Body of pancreas (tissue), 4 donors: ENCODE measurements at places on chromosomes 1 and 21.

DNA sequence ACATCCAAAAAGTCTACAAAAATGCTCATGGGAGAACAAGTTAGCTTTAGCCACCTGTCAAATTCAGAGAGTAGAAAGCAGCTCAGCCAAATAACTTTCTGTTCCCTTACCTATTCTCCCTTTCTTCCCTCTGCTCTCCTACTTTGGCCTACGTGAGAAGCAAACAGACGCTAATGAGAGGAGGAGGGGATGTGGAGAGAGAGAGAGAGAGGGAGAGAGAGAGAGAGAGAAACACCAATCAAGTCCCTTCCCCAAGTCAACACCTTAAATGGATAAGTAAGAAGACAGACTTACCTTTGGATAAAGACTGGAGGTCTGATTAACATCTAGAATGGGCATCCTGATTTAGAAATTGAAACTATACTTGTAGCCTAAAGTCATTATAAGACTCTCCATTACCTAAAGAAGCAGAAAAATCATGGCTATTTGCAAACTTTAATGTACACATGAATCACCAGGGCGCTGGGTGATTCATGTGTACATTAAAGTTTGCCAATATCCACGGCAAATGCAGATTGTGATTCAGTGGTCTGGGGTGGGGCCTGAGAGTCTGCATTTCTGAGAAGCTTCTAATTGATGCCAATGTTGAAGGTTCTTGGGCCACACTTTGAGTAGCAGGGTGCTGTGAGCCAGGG lies 13.1 kb upstream of the DUSP12 start:
- H3K4me3 ChIP-seq, result no peak overlapping the region
- no peak for DNase-seq
- H3K4me1 ChIP-seq, result no peaks in the 10 kb centered on the region
- H3K27me3 ChIP-seq, result no peaks in the 10 kb centered on the region
- no peaks in the 10 kb centered on the region for H3K36me3 ChIP-seq

DNA sequence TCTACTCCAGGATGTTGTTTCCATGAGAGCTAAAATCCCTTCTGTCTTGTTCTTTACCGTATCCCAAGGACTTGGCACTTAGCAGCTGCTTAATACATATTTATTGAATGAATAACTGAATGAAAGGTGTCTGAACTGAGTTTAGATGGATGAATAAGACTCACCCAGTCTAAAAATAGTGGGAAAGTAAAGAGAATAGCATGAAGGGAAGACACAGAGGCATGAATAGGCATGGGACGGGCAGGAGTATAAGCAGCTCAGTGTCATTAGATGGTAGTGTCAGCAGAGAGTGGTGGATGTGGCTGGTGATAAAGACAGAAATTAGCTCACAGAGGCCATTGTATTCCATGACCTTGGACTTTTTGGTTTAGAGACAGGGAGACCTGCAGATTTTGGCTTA lies 9.2 kb downstream of the IL12RB2 start:
- H3K27me3 ChIP-seq, result no peaks in the 10 kb centered on the region
- no peak overlapping the region for H3K4me3 ChIP-seq
- H3K36me3 ChIP-seq, result no peaks in the 10 kb centered on the region
- H3K4me1 ChIP-seq, result no peaks in the 10 kb centered on the region
- H3K27ac ChIP-seq, result no peak overlapping the region
- no peak for DNase-seq

DNA sequence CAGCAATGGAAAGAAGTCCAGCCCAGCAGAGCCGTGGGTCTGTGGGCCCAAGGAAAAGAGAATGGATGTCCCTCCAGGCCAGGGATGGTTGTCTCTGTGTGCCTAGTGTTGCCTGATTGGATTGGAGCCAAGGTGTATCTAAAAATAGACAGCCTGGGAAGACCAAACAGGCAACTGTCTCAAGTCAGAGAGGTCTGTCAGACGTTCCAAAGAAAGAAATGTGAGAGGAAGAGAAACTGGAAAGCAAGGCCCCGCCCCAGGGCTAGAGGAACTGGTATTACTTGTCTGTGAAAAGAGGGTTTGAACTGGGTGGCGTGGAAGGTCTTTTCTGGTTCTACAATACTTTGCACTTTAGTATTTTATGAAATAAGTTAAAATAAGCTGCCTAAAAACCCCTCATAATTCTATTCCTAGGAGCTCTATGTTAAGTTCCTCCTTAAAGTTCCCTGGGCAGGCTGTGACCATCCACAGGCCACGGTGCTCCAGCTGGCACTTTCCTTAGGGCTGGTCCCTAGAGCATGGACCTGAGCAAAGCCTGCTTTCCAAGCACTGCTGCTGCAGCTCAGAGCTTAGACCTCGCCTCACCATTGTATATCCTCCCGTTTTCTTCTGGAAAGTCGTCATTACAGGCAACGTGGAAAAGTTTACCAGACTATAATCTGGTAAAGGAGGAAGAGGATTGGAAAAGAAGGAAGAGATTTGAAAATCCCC lies 151.6 kb downstream of the DISC1 start:
- H3K27me3 ChIP-seq, result no peaks in the 10 kb centered on the region
- no peak overlapping the region for H3K4me3 ChIP-seq
- no peak overlapping the region for H3K27ac ChIP-seq
- no peaks in the 10 kb centered on the region for H3K4me1 ChIP-seq
- no peaks in the 10 kb centered on the region for H3K36me3 ChIP-seq

- DNase-seq, result no peak
- H3K4me1 ChIP-seq, result no peaks in the 10 kb centered on the region
- no peak overlapping the region for H3K27ac ChIP-seq
- no peaks in the 10 kb centered on the region for H3K27me3 ChIP-seq
- no peaks in the 10 kb centered on the region for H3K36me3 ChIP-seq
These were observed 839.0 kb downstream of the LRRIQ3 start for GRCh38 chr1:73359001-73359400.

GRCh38 chr1:235843461-235843961 lies 23.2 kb downstream of the LYST start:
- no peaks in the 10 kb centered on the region for H3K36me3 ChIP-seq
- no peak for DNase-seq
- H3K4me3 ChIP-seq, result no peak overlapping the region
- H3K27ac ChIP-seq, result no peak overlapping the region
- no peaks in the 10 kb centered on the region for H3K4me1 ChIP-seq

DNA sequence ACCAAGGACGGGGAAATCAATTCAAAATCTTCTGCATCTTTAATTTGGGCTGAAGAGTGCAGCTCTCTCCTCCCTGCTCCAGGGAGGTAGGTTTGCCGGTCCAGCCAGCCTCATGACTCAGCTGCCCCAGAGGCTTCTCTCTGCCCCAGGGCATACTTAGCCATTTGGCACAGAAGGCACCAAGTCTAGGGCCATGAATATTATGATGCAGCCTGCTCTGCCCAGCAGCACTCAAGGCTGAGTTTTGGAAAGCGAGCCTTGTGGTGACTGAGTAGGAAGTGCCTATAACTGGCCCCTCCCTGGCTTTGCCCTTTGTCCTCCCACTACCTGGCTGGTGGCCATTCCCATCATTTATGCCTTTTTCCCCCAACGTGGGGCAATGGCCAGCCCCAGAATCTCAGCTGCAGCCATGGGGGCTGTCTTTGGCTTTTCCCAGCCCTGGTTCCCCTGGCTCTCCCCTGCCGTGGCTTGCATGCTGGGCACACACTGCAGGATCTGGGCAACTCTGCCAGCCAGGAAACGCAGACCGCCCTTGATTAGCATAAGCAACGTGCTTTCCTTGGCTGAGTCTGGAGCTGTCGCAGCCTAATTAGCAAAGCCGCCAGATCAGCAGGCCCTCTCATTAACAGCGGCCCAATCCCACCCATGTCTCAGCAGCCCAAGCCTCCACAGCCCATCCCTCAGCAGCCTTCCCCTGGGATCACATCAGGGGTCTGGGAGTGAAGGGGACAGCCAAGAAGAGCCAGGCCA lies 258.6 kb upstream of the TMEM51 start:
- peak; percentile 56 for DNase-seq
- no peak overlapping the region for H3K4me3 ChIP-seq
- H3K36me3 ChIP-seq, result no peaks in the 10 kb centered on the region
- peaks cover 34% of the 10 kb centered on the region for H3K4me1 ChIP-seq
- H3K27me3 ChIP-seq, result no peaks in the 10 kb centered on the region

GRCh38 chr1:10663678-10664035 lies 132.8 kb downstream of the CASZ1 start:
- peak; percentile 66 for DNase-seq
- no peaks in the 10 kb centered on the region for H3K27me3 ChIP-seq
- H3K36me3 ChIP-seq, result no peaks in the 10 kb centered on the region

DNA sequence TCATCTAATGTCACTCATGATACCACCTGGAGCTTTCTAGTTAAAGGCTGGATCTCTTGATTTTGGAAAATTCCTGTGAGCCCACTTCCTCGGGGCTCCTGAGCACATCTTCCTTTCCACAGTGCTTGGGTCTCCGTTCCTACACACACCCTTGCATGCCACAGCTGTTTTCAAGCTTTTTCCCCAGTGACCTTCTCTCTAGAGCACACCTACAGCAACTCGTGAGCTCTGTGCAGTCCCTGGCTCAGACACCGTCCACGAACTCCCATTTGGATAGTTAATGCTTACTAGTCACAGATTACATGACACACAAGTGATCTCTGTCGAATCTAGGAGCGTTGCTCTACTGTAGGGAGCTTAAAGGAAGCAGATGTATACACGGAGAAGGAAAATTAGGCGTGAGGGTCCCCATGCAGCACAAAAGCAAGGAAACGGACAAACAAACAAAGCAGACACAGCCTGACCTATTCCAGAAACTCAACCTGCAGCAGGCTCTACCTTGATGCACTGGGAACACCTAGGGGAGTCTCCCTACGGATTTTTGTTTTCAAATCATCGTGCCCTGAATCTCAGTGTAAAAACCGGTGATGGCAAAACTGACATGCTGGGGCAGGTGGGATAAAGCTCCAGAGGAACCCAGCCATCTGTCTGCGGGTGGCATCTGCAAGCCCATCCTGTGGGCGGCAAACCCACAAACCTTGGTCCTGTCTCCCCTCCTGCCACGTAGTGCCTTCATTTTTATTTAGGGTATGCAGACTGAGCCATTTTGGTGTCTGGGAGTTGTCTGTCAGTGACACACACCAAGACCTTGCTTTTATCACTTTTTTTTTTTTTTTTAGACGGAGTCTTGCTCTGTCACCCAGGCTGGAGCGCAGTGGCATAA lies 177.8 kb downstream of the RUNX1 start:
- no peaks in the 10 kb centered on the region for H3K27me3 ChIP-seq
- H3K4me3 ChIP-seq, result no peak overlapping the region
- no peaks in the 10 kb centered on the region for H3K36me3 ChIP-seq
- no peak overlapping the region for H3K27ac ChIP-seq
- DNase-seq, result no peak

GRCh38 chr1:213821175-213821942 lies 166.4 kb upstream of the PROX1 start:
- no peak overlapping the region for H3K27ac ChIP-seq
- DNase-seq, result no peak
- no peaks in the 10 kb centered on the region for H3K27me3 ChIP-seq
- H3K36me3 ChIP-seq, result no peaks in the 10 kb centered on the region
- no peaks in the 10 kb centered on the region for H3K4me1 ChIP-seq

DNA sequence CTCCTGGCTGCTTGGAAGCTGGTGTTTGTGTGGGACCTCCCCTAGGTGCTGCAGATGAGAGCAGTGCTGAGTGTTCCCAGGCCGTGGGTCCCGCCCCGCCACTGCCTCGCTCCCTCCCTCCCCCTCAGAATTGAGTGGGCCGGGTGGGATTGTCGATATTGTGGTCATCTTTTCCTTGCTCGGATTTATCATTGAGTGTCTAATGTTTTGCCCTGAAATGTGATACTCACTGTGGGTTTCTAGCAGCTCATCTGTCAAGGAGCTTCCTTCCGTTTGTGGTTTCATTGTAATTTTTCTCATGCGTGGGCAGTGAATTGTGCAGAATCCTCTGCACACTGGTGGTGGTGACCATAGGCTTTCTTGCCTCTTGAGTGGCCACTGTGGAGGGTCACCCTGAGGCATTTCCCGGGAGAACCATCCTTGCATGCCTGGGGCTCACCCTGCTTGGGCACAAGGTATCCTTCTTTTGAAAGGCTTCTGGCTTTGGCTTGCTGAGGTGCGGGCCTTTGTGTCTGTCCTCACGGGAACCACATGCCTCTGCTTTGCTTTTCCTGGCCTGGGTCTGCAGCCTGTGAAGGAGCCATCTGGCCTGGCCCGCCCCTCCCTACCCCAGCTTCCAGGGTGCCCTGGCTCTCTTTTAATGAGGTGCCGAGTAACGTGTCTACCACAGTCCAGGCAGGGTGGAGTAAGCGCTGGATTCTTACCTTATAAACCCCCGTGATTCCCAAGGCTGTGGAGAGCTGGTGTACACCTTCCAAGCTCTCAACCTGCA lies 25.6 kb downstream of the SLX9 start:
- no peak overlapping the region for H3K27ac ChIP-seq
- no peaks in the 10 kb centered on the region for H3K4me1 ChIP-seq
- H3K36me3 ChIP-seq, result peaks cover 5% of the 10 kb centered on the region

DNA sequence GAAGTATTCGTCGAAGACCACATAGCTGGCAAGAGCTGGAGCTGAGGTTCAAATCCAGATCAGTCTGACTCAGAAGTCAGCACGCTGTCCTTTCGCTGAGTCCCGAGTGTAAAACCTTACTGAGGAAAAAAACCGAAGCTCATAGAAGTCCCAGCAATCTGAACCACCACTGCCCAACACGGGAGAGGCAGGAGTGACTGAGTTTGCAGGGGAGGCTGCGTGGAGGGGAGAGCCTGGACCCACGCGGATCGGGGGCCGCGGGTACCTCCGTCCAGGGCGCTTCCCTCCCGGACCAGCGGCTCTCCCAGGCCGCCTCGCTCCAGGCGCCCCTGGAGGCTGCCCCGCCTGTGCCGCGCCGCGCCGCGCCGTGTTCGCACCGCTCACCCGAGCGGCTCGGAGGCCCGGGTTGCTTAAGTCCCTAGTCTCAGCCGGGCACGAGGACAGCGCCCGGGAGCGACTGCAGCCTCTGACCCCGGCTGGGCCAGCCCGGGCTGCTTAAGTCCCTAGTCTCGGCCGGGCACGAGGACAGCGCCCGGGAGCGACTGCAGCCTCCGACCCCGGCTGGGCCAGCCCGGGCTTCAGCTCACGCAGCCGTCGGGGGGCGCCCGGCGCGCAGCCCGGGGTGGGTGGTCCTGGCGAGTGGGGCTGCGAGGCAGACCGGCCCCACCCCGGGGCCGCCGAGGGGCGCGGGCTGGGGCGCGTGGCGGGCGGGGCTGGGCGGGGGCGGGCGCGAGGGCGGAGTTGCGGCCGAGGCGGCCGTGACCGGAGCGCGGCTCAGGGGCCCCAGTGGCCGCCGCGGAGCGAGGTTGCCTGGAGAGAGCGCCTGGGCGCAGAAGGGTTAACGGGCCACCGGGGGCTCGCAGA lies at the start of gene ADAMTSL4:
ADAMTSL4 (plus strand) TSS at position 777 of the 864 bp plus-strand sequence. CDS start 2,881 bp downstream, outside the sequence.
- peak within 1 kb of the TSS; percentile 40 for H3K27ac ChIP-seq
- peak; percentile 67 for DNase-seq
- no peak within 1 kb of the TSS for H3K4me3 ChIP-seq
- H3K27me3 ChIP-seq, result no peaks in the 10 kb centered on the region
- peaks cover 29% of the 10 kb centered on the region for H3K4me1 ChIP-seq

- no peak overlapping the region for H3K27ac ChIP-seq
- peaks cover 4% of the 10 kb centered on the region for H3K36me3 ChIP-seq
- peaks cover 45% of the 10 kb centered on the region for H3K4me1 ChIP-seq
- H3K27me3 ChIP-seq, result no peaks in the 10 kb centered on the region
- H3K4me3 ChIP-seq, result no peak overlapping the region
These were observed 4.4 kb downstream of the DVL1 start for GRCh38 chr1:1344655-1345361.

GRCh38 chr1:113405573-113405972 lies 15.3 kb downstream of the MAGI3 start:
- H3K27ac ChIP-seq, result no peak overlapping the region
- H3K4me3 ChIP-seq, result no peak overlapping the region
